ENCODE measurements at places on chromosomes 7 and 10.

DNA sequence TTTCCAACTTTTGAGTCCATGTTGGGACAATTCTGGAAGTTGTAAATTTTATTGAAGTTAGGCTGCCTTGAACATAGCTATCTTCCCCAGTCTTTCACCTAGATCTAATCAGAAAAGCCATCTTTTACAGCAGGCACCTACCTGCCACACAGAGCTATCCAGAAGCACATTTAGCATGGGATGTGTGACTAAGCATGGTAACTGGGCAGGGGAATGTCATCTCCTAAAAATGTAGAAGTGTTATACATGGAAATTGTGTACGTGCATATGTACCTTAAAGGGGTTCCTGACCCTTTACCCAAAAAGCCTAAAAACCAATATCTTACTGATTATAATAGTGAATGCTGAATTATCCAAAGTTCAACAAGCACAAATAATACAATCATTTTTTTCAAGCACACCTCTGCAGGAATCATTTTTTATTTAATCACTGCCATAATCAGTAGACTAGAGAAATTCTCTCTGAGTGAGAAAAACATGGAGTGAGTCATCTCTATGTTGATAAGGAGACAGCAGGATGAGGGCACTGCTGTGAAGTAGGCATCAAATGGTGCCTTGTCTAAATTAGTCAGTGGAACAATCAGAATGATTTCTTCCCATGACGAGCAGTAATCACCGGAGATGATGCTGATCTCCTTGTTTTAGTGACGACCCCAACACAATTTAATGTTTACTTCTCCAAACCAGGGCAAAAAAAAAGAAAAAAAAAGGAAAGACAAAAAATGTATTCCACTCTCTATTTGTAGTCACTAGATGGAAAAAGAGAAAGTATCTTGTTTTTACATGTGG, 75.9 kb downstream of the SORBS1 start:
- no peak for DNase-seq

DNA sequence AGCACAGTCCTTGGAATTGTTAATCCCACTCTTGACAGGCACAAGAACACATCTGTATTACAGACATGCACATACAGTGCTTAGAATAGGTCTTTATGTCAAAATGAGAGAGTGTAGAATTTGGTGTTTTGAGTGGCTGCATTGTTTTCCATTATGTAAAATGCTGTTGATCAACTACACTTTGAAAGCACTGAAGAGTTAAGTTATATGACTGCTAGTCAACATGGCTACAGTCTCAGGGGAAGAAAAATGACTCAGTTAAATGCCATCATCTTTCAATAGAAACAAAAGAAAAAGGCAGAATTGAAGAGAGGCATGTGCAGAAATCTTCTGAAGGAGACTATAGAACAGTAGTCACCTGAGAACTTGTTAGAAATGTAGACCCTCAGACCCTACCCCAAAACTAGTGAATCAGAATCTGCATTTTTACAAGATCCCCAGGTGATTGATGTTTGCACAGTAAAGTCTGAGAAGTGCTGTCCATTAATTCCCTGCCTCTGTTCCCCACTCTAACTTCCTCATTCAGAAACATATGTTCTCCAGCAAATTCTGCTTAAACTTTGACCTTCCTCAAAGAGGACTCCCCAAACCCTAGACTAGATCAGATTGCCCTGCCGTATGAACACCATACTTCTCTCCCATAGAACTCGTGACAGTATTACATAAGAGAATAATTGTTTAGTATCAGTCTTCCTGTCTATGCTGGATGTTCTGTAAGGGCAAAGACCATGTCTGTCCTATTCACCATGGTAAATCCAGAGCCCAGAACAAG, 16.0 kb downstream of the SND1 start:
- no peak for DNase-seq

DNA sequence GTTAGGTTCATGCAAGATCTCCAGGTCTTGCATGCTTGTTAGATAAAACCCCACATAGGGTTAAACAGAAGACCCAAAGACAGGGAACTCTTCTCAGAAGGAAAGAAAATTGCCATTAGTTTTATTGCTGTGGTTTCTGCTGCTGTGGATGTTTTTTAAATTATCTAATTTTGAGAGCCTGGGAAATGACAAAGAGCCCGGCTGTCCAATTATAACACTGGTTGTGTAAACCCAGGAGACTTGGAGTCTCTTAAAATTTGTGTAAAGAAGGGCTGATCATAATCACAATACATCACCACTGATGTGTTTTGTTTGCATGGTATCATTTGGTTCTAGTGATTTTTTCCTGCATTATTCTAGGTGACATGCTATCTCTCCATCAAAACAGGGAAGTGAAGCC, 246.5 kb upstream of the MYO3A start:
- no peak for DNase-seq

DNA sequence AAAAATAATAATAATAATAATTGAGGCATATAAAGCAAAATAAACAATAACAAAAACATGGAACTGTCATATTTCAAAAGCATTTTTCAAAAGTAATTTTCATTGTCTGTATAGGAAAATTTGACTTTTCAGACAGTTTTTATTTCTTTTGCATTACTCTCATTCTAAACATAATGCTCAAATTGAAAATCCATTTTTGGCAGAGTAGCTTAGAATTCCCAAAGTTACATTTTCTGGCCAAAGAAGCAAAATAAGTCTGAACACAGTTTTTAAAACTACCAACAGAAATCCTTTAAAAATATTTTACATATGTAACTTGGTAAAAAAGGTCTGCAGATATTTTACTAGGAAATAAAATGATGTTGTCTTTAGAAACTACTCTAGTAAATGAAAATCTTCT, 535.4 kb downstream of the ANKRD7 start:
- DNase-seq: no peak

- DNase-seq: no peak
Measured at GRCh38 chr10:88991899-88992320, 1.3 kb downstream of the FAS start.

- DNase-seq: no peak
Measured at GRCh38 chr7:111394891-111395290, 167.4 kb downstream of the IMMP2L start.

DNA sequence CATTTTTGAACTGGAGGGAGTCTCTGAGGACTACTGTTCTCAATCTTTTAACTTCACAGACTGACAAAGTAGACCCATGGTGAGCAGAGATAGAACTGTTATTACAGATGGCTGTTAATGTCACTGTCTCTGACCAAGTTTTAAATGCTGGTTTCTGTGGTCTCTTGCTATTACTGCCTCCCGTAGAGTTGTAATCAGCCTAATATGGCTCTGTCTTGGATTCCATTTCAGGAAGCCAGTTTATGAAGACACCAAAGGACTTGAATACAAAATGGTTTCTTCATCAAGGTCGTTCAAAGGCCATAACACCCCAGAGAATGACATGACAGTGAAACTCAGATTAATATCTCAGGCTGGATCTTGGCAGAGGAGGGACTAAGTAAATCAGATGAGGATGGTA, 3.9 kb downstream of the SFRP4 start:
- no peak for DNase-seq

DNA sequence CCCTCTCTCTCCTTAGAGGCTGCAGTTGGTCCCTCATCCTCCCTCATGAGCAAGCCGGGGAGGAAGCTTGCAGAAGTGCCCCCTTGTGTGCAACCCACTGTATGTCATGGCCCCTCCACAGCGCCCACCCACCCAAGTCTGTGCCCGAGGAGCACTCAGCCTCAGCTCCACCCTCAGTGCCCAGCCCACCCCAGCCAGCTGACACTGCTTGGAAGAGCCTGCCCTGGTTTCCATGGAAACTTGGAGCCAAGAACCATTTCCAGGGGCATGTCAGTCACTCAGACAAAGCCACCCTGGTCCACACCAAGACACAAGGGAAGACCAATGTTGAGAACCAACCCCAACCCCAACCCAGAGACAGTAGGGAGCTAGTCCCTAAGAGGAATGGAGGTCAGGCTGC, 79.5 kb downstream of the PAX2 start:
- DNase-seq: no peak

DNA sequence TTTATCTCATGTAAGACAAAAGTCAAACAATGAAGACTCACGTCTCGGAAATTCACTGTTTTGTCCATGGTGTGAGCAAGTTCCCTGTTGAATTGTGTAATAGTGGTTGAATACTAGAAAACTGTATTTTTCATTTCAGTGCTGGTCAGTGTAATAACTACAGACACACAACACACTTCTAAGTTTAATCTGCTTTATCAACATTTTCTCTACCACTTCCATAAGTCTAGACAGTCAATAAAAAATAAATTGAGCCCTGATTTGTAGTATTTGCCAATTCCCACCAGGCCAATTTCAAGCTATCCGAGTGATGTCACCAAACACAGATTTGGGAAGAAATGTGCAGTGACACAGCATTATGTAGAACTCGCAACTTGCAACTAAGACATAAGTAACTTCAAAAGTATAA, 81.9 kb downstream of the GPR141 start:
- no peak for DNase-seq

DNA sequence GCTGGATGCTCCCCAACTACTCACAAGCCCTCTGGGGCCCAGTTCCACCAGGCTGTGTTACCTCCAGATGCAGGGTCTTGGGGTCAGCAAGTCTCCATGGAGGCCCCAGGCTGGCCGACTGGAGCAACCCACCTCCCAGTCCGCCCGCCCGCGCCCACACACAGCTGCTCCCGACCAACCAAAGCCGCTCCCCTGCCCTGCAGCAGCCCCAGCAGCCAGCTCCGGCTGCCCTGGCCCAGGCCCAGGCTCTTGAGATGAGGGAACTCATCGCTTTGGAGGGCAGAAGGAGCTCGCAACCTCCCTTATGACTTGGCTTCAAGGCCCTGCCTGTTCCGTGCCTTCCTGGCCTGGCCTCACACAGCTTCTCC, 47.2 kb downstream of the LRRC20 start:
- no peak for DNase-seq

DNA sequence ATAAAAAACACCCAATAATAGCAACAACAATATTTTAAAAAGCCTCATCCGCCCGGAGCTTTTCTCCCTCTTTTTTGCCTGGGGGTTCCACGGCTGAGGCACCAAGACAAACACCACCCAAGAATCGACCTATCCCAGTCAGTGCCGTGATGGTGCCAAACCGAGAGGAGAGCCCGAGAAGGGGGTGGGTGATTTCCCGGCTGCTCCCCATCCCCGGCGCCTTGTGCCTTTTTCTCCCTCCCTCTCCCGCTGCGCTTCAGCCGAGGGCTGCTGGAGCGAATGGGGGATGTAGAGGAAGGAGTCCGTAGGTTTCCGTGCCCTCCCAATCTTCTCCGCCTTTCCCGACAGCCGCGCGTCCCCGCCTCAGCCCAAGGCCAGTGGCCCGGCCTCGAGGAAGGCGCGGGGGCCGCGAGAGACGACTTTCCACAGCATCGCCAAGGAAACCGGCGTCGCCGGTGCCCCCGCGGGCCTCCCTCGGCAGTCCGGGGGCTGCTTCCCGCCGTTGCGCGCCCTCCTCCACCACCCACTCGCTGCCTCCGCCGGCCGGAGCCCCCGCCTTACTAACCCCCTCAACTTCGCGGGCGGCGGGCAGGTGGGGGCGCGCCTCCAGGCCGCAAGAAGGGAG, 1.3 kb downstream of the EGR2 start:
- DNase-seq: no peak

- DNase-seq: no peak
Measured at GRCh38 chr10:87579563-87579962, 74.9 kb downstream of the MINPP1 start.

DNA sequence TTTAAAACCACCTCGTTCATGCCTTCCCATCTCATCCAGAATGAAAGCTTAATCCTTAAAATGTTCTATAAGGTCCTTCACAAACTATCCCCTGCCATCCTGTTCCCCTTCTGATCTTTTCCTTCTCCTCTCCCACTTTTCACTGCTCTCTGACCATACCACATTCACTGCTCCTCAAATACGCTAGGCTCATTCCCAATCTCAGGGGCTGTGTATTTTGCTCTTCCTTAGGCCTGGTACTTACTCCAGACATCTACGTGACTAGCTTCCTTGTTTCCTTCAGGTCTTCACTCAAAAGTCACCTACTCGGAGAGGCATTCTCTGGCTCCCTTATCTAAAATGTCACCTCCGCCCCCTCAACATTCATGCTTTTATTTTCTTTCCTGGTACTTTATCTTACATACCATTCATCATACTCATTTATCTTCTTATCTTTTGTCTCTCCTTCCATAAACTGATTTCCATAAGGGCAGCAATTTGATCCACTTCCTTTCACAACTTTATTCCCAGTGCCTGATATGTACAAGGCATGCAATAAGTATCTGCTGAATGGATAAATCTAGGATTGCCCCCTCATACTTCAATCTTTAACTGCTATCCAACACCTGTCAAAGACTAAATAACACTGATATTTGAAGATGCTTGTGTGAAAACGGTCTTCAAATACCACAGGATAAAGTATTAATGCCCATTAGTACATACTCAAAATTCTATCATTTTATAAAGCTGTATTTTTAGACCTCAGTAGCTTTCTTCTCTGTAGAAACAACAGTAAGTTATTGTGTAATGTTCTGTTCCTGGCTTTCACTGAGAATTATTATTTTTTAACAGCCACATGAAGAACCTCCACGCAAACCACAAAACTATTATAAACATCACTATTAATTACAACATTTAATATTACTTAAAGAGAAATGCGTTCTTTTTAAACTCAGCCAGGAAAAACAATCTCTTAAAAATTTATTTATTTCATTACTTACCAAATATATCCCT, 27.0 kb downstream of the JMJD1C start:
- DNase-seq: no peak

DNA sequence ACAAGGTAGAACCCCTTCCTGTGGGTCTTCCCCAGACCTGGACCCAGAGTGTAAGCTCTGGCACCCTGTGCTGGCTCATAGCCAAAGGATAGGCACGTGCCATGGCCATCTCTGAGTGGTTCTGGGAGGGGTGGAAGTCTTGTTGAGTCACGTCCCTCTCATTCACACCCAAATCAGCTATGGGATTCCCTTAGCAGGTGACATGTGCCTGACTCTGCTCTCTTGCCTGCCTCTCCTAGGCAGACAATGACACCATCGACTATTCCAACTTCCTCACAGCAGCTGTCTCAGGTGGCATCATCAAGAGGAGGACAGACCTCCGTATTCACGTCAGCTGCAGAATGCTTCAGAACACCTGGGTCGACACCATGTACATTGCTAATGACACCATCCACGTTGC, 59.8 kb downstream of the C10orf120 start:
- DNase-seq: no peak

DNA sequence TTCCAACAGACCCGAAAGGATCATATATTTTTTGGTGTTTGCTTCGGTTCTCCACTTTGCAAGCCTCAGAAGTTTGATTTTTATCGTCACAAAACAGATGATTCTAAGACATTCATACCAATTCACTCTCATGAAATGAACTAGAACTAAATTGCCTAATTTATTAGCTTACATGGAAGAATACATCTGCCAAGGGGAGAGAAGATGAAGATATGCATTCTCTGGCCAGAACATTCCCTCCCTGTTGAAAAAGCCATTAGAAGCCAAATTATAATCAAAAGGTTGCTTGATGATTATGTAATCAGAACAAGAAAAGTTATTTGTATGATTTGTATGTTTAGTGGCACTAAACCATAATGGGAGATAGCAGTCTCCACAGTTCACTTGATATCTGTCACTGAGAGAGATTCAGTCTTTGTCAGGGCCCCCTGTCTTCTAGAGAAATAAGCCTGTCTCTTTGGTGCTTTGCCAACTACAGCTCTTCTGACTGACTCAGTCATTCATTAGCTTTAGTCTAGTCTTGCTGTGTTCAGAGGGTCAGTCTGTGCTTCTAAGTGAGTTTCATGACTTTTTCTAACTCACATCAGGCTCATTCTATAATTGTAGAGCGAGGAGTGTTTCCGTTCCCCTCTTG, 95.3 kb upstream of the GNAI1 start:
- DNase-seq: no peak
